ENCODE measurements at places on chromosomes 12 and 14.

DNA sequence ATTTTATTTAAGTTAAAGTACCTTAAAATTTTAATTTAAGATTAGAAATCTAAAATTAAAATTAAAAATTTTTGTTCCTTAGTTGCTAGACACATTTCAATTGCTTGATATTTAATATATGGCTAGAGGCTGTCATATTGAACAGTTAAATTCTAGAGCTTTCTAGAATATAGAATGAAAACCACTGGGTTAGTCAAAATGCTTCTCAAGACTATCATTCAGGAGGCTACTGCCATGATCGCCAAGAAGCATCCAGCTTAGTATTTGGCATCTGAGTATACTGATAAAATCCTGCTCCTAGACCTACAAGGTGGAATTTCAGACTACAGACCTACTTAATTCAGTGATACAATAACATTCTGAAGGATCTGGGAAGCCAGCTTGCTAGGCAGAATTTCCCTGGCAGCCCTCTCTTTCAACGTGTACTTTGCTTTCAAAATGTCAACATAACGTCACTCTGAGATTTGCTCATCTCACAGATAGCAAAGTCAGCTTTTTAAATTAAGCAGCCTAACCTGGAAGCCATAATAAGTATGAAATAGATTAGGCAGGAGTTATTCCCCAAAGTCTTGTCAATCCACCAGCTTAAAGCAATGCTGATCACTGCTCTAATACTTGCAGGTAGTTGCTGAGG is 525.8 kb downstream of the FSCB start:
- no peak for DNase-seq

DNA sequence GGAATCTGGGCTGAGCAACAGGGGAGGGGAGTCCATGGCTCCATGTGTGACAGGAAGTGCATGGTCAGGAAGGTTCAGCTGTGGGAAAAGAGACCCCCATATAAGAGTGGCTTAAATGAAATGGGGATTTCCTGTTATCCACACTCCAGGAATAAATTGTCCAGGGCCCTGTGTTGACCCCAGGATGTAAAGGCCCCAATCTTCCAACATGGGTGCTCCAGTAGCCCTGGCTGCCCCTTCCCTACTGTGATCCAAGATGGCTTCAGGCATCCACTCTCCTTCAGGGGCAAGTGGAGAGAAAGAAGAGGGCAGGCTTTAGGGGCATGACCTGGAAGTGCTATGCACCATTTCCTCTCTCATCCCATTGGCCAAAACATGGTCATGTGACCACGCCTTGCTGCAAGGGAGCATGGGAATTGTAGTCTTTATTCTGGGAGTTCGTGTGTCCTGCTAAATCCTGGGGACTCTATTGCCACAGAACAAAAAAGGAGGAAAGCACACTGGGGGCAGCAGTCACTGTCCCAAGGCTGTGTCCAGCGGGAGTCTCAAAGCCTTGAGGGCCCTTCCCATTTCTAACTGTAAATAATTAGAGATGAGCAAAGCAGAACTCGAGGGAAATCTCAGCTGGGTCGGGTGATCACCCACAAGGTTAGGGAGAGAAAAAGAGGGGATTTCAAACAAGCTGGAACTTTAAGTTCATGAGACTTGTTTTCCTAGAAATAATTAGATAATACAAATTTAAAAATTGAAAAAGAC is 289.2 kb downstream of the ADGRD1 start:
- DNase-seq, result no peak

DNA sequence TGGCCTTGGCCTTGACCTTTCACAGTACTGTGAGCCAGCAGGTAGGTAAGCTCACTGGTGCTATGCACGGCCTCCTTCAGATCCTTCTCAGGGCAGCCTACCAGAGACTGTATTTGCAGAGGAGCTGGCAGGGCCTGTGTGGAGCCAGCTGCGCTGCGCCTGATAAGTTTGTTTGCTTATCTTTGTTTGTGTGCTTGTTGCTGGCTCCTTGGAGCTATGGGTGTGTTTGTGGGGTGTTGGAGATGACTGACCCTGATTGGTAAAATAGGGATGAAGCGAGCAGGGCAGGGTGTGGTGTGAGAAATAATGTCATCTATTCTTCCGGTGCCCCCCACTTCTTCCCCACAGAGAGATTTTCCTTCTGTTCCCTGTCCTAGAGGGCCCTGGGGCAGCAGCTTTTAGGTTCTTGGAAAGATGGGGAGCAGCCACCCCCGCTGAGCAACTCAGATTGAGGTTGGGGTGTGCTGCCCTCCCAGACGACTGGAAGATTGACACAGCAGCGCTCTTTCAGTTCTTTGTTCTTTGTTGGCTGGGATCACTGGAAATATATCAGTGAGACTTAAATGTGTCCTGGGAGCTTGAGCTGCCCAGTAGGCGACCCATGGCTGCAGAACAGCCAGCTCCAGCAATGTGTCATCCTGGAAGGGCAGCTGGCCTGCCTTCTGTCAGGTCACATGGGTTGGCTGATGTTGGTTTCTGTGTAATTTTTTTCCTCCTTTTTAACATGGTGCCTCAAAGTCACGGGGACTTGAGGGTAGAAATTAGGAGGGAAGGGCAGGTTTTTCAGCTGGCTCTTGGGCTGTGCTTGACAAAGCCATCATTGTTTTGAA is 19.6 kb downstream of the MLXIP start:
- no peak for DNase-seq

DNA sequence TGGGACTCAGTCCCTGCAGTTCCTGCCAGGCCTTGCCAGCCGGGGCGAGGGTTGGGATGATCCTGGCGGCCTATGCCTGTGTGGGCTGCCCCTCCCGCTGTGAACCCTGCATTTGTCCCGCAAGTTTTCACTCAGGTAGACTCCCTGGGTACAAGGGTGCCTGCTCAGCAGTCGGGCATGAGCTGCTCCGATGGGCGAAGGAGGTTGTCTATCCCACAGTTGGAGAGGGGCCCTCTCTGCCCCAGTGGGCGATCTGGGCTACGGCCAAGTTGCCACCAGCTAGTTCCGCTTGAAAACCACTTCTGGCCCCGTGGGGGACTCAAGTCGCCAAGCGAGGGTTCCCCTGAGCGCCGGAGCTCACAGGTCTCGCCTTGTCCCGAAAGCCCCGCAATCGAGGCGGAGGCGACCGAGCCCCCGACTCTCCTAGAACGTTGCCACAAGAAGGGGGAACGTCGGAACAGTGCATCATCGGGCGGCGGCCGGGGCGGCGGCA is 365 bp upstream of the TPI1 start:
- no peak for DNase-seq

GRCh38 chr14:103045371-103045869 is 11.9 kb downstream of the CDC42BPB start:
- DNase-seq, result no peak

- no peak for DNase-seq
Measured at GRCh38 chr14:75995372-75996041, 9.9 kb downstream of the IFT43 start.

DNA sequence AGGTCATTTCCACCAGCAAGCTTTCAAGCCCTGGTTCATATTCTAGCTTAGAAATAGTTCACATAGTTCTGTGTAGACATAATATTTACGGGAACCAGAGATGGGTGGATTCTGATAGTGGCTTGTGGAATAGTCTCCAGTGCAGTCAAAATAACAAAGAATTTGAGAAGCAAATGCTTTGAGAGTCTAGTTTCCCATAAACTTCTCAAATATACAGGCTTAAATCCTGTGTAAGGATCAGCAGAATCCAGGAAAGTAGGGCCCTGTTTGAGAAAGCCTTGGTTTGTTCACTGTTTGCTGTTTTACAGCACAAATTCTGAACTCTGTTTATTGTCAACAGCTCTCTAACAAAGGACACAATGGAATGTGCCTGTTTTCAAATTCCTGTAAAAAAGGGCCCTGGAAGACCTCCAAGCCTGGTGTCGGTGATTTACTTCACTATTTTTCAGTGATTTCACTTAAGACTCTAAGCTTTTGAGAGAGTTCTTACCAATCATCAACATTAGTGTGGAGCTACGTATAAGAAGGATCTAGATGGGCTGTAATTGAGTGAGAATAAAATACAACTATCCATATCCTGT is 11.4 kb upstream of the FOS start:
- DNase-seq, result no peak
